ENCODE measurements at places on chromosomes 2 and 18.

DNA sequence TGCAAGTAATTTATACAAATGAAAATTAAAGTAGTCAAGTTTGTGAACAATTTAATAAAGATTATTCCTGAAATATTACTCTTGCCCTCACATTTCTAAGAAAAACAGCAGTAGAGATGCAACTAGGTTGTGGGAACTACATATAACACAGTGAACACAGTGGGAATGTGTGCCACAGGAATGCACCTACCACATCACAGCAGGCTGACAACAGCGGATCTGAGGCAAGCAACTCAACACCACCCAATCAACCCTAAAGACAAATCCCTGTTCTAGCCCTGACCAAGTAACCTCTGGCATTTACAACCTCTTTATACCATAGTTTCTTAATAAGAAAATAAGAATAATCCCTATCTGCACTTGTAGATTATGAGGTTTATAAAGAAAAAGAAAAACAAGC lies 23.4 kb downstream of the MBOAT2 start:
- no peak for DNase-seq

- DNase-seq, result no peak
Observed at GRCh38 chr2:183214680-183215079, 90.4 kb downstream of the NUP35 start.

GRCh38 chr2:207311316-207312005 lies 145.7 kb upstream of the KLF7 start:
- no peak for DNase-seq

- DNase-seq, result no peak
Observed at GRCh38 chr2:102451968-102452367, 21.1 kb upstream of the SLC9A4 start.

DNA sequence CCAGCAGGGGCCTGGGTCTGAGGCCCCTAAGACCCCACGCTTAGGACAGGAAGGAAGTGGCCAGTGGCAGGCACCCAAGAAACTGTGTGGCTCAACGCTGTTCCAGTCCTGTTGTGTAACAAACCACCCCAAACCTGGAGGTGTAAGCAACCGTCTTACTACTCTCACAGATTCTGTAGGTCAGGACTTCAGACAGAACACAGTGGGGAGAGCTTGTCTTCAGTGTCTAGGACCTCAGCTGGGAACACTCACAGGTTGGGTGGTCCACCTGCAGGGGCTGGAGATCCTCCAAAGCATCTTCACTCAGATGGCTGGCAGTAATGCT lies 123.0 kb downstream of the KLHL29 start:
- DNase-seq, result no peak

GRCh38 chr2:236840215-236840614 lies 245.5 kb upstream of the COPS8 start:
- DNase-seq, result no peak

DNA sequence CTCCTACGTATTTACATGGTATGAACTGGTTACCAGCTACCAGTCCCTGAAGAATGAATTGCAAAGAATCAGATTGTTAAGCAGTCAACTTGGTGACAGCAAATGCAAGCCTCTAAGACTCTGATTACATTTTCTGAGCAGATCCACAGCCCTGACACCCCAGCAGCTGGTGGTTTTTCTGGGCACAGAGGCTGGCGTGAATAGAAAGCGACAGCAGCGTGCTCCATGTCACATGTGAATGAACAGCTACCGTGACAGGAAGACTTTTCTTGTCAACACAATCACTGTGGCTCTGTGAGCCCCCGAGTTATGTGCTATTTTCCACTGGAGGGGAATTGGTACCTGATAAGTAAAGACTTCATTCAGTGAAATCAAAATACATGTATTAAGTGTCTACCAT lies 93.2 kb upstream of the CBLN2 start:
- DNase-seq, result no peak

- no peak for DNase-seq
Observed at GRCh38 chr2:43438342-43438741, 157.5 kb downstream of the THADA start.

DNA sequence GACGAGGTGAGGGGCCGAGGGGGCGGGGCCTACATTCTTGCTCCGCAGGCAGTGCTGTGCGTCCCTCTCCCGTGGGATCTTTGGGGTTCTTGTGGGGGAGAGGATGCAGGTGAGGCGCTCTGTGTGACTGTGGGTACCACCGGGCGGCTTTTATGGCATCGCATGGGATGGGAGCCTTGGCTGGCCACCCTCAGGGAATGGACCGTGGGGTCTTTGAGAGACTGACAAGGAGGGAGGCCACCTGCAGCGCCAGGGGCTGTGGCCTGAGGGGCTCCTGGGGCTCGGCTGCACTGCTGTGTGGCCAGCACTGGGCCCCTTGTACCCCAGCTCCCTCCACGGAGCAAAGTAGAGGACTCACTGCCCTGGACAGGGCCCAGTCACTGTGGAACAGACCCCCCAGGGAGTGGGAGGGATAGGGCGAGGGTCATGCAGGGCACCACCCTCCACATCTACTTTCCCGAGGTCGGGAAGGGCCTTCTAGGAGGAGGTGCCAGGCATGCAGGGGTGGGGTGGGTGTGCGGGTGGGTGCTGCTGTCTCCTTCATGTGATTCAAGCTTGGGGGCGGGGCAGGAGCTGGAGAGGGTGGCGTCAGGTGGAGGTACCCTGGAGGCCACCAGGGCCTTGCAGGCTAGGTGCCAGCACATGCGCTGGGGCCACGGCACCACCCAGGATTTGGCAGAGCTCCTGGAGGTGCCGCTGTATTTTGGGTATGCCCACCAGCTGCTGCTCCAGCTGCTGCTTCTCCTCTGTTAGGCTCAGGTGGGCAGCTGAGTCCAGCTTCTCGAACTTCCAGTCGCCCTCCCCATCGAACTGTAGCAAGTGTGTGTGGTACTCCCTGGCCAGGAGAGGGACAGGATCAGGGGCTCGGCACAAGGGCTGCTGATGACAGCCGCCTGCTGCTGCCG lies 1072.4 kb downstream of the RPIA start:
- no peak for DNase-seq

- no peak for DNase-seq
Observed at GRCh38 chr2:151191001-151191400, 70.7 kb downstream of the RBM43 start.

DNA sequence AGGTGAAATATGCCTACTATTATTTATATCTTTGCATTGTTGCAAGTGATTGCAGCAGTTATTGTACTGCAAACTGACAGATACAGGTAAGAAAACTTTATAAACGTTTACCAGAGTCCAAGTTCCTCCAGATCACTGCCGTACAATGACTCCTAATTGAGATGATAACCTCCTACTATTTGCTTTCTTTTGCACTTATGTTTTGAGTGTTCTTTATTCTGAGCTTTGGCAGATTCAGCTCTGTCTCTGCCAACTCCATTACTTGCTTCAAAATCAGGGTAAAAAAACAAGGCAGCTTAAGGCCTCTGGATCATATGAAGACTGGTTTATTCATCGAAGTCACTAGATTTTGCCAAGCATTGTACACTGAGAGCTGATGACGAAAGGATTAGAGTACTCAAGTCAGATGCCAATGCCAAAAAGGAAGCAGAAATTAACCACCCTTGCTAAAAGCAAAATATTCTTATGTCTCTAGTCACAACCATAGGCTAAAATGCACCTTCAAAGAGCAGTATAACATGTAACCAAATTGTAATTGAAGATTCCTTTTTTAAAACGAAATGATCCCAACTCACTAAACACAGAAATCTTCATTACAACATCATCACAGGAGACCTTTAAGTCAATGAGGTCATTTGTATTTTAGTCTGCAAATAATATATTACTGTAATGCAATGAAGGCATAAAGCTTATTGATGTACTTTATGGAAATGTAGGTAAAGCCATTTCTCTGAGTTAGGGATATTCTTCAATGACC lies 10.5 kb upstream of the IKZF2 start:
- no peak for DNase-seq

- no peak for DNase-seq
Observed at GRCh38 chr2:11898576-11898975, 152.1 kb downstream of the LPIN1 start.

- DNase-seq, result no peak
Observed at GRCh38 chr18:75045272-75045671, 163.7 kb downstream of the PTGR3 start.

- peak; percentile 5 for DNase-seq
Observed at GRCh38 chr2:55160422-55160821, 71.7 kb downstream of the CLHC1 start.

DNA sequence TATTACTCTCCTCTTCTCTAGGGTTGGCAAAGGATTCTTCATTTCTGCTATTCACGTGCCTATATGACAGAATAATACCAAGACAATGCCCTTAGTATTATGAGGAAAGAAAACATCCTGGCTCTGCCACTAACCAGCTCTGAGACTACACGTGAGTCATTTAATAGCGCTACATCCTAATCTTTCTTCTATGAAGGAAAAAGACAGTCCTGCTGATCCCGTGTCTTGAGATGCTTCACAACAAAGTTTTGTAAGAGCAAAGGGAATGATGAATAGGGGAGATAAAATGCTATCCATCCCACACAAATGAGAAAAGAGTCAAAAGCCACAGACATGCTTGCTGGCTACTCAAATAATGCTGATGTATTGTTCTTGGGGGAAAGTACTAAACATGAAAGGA lies 152.8 kb downstream of the PID1 start:
- no peak for DNase-seq

DNA sequence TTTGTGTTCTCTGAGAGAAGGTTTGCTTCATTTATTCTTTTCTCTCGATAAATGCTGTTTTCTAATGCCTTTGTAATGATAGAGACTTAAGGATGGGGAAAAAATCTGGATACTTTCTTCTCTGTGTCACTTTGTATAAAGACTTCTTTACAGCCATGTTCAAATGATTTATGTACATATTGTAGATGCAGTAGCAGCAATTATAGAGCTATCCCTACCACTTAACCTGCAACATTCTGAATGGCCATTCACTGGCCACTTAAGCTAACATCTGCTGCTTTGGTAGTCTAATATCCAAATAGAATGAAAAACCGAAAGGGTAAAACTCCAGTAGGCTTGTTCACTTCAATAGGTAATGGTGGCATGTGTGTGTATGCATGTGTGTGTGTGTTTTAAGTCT lies 97.8 kb downstream of the CSRNP3 start:
- peak; percentile 64 for DNase-seq

DNA sequence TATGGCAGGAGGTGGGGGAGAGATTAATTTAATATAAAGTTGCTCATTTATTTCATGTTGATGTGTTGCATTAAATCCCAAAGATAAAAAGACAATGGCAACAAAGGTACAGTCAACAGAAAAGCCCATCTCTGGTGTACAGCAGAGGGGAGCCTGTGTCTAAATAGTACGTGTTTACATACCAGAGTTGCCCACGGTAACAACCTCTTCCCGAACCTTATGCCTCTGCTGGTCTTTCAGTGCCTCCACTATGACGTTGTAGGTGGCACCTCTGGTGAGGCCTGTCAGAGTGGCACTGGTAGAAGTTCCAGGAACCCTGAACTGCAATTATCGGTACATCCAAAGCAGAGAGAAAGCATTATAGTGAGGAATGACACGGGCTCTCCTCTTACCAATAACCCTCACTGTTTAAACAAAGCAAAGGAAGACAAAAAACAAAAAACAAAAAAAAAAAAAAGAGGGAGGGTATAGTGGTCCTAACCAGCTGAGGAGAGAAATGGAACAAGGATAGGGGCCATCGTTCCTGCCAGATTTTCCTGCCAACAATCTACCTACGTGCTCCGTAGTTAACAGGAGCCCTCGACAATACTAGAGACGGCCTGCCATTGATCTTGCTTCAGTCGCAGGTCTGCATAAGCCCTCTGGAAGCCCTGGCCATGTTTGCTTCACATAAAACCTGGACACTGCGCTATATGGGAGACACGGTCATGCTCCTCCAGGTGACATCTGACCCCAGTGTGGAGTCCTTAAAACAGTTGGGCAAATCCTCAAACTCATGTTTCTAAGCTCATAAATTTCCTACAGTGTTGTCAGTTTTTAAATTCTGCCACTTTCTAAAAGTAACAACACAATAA lies 58.5 kb downstream of the ATIC start:
- DNase-seq, result no peak

- no peak for DNase-seq
Observed at GRCh38 chr2:199955007-199955338, 318 bp downstream of the TYW5 start.

GRCh38 chr2:120821446-120822160 lies 85.9 kb downstream of the GLI2 start:
- no peak for DNase-seq

DNA sequence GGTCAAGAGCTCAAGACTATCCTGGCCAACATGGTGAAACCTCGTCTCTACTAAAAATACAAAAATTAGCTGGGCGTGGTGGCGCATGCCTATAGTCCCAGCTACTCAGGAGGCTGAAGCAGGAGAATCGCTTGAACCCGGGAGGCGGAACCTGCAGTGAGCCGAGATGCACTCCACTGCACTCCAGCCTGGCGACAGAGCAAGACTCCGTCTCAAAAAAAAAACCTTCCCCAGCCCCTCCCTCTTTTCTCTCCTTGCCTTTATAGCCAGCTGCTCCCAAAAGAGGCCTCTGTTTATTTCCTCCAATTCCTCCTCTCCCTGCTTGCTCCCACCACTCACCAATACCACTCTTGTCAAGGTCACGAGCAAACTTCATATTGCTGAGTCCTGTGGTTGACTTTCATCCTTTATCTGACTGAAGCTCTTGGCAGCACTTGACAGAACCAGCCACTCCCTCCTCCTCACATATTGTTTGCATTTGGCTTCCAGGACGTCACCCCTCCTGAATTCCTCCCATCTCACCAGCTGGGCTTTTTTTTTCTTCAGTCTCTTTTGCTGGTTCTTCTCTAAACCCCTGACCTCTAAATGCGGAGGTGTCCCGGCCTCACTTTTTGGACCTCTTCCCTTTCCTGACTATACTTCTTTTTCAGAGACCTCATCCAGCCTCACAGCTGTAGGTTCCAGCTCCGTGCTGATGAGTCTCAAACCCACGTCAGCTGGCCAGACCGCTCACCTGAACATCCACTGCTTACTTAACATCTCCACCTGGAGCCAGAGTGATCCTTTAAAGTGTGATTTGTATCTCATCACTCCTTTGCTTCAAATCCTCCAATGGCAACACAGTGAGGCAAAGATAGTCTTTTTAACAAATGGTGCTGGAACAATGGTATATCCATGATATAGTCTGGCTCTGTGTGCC lies 84.6 kb upstream of the CAB39 start:
- no peak for DNase-seq

- DNase-seq, result no peak
Observed at GRCh38 chr2:27021253-27022049, 11.3 kb upstream of the TMEM214 start.

DNA sequence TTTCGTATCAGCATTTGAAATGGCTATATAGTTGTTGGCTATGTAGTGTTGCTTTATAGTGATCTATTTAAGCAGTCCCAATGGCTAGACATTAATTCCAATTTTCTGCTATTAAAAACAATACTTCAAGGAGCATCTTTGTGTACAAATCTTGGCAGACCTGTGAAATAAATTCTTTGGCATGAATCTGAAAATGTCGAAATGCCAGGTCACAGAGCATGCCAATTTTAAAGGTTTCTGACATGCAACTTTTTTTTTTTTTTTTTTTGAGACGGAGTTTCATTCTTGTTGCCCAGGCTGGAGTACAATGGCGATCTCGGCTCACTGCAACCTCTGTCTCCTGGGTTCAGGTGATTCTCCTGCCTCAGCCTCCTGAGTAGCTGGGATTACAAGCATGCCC lies 26.8 kb upstream of the CABLES1 start:
- DNase-seq, result no peak
